ENCODE measurements at places on chromosomes 1 and 21.

GRCh38 chr1:53585129-53585528 is 125.9 kb downstream of the DMRTB1 start:
- peak; percentile 63 for DNase-seq

- DNase-seq, result no peak
Observed at GRCh38 chr1:10868599-10868965, 72.1 kb upstream of the CASZ1 start.

DNA sequence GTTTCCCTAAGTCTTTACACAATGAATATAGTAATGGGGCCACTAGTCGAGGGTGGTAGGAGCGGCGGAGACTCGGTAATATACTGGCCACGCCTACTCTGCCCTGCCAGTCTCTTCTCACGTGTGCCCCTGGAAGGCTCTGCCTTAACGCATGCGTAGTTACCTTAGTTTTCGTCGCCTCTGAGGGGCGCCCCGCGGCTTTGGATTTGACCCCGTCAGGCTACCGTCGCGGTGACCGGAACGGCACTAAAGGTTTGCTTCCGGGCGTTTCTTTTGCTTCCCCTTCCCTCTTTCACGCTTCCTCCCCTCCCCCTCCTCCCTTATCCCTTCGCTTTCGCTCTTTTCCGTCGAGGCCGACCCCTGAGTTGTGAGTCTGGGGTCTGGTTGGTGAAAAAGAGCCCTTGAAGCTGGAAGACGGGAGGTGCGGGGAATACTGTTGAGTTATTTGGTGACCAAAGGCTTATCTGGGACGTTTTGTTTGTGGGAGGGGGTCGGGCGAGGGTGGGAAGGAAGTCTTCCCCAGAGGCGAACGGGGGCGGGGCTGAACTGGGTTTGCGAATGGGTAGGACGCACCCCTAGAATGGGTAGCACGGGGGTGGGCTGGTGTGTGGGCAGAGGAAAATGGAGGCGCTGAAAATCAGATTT is at the start of gene SETDB1:
TSS of gene SETDB1 (plus strand) at position 267 of the 645 bp plus-strand sequence. CDS start 1,352 bp downstream, outside the sequence.
- DNase-seq, result peak; percentile 95

DNA sequence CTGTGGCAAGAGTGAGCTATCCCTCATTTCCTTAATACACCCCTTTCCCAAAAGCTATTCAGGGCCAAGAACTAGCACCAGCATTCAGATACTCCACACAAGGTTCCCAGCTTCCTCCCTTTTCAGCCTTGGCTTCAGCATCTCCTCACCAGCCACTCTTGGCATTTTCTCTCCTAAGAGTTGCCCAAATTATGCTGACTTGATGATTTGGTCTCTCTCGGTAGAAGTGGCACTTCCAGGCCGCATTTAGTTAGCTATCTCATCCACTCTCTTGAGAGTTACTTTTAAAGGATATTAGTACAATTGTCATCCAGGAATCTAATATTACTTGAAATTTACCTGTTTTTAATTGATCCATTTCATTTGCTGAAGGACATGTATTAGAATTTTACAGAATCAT is 199.0 kb upstream of the DMRTA2 start:
- DNase-seq, result no peak

DNA sequence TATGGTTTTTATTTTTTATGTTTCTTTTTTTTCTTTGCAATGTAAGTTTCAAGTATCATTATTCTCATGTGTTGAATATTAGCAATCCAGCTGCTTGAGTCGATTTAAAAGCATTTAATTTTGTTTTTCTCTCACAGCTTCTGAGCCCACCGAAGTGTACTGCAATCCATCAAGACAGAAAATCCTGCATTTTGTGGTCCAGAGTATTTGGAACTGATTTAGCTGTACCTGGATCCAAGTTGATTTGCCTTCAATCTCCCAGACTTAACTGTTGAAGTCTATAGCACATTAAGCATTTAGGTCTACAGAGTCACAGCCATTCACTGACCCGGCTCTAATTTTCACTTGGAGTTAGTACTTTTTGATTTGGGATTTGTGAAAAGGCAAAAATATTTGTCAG is 622.9 kb upstream of the ADAMTS5 start:
- DNase-seq, result no peak

DNA sequence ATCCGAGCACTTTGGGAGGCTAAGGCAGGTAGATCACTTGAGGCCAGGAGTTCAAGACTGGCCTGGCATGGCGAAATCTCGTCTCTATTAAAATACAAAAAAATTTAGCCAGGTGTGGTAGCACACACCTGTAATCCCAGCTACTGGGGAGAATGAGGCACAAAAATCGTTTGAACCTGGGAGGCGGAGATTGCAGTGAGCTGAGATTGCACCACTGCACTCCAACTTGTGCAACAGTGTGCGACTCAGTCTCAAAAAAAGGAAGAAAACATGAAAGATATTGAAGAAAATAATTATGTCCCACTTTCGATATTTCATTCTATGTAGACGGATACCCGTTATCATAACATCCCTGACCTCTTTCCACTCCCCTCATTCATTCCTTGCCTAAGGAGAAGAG is 19.2 kb downstream of the TUT4 start:
- DNase-seq, result no peak

- peak; percentile 77 for DNase-seq
Observed at GRCh38 chr1:2413495-2414296, 1.3 kb upstream of the PEX10 start.

GRCh38 chr1:109569323-109569722 is 20.9 kb downstream of the GNAI3 start:
- no peak for DNase-seq

DNA sequence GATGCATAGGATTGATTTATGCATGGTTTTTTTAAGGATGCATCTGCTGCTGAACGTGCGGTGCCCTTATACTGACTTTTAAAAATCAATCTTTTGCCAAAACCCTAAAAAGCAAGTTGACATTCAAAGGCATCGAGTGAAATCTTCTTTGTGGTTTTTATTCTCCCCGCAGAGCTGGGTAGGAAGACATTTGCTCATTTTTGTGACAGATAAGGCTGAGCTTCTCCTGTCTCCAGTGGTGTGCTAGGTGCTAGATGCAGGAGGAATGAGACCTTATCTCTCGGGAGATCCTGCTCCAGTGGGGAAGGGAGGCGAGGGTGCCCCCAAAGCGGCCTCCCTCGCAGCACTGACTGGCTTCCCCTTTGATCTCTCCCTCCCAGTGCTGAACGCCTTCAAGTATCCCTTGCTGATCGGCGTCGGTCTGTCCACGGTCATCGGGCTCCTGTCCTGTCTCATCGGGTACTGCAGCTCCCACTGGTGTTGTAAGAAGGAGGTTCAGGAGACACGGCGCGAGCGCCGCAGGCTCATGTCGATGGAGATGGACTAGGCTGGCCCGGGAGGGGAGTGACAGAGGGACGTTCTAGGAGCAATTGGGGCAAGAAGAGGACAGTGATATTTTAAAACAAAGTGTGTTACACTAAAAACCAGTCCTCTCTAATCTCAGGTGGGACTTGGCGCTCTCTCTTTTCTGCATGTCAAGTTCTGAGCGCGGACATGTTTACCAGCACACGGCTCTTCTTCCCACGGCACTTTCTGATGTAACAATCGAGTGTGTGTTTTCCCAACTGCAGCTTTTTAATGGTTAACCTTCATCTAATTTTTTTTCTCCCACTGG is 14.9 kb upstream of the CD101 start:
- peak; percentile 86 for DNase-seq

- DNase-seq, result no peak
Observed at GRCh38 chr1:31482482-31483011, 69.5 kb downstream of the SERINC2 start.

Data from activated CD8-positive, alpha-beta memory T cell treated with anti-CD3 and anti-CD28 coated beads for 24 hours (primary cell).